ENCODE measurements at places on chromosomes 6 and 20.
A peak's percentile ranks its signal among the peaks of the same experiment; 100 is the strongest.

- DNase-seq, result peak; percentile 61
Measured at GRCh38 chr6:112253841-112254816, at the start of gene LAMA4. Gene LAMA4, minus strand, starts transcription at chr6:112254567. Its CDS starts 417 bp downstream, at chr6:112254150.

DNA sequence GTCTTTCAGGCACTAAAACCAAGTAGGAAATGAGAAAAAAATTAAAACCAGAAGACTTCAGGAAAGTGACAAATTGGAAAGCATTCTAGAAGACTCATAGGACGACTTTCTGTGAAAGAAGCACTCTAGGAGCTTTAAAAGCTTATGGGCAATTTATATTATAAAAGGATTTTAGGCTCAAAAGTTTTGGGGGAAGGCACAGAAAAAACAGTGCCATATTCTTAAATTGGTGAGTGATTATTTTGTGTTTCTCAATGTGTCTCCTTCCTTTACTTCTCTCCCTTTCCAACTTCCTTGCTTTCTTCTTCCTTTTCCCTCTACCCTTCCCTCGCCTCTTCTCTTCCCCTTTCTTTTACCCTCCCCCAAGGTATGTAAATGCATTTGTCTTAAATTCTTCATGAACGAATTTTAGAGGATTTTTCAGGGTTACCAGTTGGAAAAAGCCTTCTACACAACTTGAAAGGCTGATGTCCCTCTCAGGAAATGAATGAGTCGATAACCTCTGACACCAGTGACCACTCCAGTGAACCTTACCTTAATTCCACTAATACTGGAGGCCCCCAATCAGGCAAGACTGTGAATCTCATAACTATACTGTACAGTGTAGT lies 2.6 kb upstream of the LIN28B start:
- DNase-seq, result no peak

DNA sequence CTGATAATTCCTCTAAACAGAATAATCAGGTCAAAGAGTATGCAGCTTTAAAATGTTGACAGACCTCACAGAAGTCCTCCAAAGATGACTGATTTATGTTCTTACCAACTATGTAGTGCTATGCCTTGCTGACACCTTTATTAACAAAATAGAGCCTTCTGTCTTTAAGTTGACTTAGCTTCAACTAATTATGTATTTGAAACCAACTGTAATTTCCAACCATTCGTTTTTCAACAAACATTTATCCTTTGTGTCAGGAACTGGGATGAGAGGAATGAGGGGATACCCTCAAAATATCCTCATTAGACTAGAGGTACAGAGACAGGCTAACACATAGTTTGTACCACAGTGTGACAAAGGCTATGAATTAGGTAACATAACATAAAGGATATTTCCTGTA lies 186.2 kb upstream of the ZNF217 start:
- no peak for DNase-seq

DNA sequence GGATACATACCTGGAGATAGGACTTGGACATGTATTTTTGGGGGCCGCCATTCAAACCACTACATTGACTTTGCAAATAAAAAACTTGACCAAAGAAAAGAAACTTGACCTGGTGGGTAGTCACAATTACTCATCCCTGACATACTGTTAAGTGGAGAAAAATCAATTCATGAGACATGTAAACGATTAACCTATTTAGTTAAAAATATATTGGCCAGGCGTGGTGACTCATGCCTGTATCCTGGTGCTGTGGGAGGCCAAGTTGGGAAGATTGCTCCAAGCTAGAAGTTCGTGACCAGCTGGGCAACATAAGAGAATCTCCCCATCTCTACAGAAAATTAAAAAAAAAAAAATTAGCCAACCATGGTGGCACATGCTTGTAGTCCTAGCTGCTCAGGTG lies 2.5 kb upstream of the SRSF12 start:
- no peak for DNase-seq

DNA sequence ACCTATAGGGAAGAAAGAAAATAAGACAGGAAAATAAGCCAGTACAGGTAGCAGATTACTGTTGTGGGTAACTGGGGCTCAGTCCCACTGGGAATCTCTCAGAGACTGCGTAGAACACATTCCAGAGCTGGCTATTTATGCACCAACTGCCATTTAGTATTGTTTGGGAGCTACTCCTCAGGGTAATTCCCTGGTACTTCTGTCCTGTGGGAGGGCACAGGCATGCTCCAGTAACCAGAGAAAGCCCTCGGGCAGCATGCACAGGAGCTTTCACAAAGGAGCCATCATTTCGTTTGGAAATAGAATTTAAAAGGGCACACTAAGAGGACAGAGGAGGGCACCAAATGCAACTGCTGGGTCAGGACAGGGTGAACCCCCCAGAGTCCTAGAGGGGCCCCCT lies 148.0 kb upstream of the LRFN2 start:
- DNase-seq, result no peak

GRCh38 chr6:122665929-122666328 lies 55.7 kb downstream of the PKIB start:
- no peak for DNase-seq
